ENCODE measurements at places on chromosomes 12 and 14.

- peak; percentile 85 for DNase-seq
Observed at GRCh38 chr12:56468216-56469006, at the start of gene SPRYD4. TSS of gene SPRYD4 (plus strand) at chr12:56468578. CDS start at chr12:56468592, 14 bp downstream.

GRCh38 chr12:132125736-132126135 is 18.4 kb downstream of the DDX51 start:
- DNase-seq = no peak

DNA sequence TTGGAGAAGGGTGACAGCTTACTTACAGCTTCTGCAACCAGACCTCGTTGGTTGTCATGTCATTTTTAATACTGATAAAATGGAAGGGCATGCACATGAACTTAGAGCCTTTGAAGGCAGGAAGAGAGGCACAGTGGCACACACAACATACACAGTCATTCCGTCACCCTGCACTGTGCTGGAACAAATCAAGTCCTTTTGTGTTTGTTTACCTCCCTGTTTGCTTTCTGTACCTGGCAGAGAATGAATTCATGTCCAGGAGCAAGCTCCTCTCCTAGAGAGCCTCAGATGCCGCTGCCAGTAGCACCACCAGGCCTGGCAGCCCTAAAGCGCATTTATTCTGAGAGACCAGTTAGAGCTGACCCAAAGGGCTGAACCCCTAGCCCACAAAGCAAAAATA is 460.3 kb downstream of the EGLN3 start:
- DNase-seq = no peak

DNA sequence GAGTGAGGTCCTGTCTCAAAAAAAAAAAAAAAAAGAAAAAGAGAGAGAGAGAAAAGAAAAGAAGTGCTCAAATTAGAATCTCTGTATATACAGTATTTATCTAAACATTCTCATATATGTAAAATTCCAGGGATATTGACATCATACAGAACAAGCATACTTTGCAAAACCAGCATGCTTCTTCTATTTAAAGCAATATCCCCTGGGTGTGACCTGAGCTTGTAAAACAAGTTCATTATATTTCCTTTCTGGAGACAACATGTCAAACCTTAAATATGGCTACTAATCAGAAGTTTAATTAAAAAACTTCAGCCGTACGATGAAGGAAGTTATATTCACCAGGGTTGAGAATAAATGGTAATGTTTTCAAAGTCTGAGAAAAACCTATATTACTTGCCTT is 175.8 kb upstream of the HMGA2 start:
- no peak for DNase-seq

DNA sequence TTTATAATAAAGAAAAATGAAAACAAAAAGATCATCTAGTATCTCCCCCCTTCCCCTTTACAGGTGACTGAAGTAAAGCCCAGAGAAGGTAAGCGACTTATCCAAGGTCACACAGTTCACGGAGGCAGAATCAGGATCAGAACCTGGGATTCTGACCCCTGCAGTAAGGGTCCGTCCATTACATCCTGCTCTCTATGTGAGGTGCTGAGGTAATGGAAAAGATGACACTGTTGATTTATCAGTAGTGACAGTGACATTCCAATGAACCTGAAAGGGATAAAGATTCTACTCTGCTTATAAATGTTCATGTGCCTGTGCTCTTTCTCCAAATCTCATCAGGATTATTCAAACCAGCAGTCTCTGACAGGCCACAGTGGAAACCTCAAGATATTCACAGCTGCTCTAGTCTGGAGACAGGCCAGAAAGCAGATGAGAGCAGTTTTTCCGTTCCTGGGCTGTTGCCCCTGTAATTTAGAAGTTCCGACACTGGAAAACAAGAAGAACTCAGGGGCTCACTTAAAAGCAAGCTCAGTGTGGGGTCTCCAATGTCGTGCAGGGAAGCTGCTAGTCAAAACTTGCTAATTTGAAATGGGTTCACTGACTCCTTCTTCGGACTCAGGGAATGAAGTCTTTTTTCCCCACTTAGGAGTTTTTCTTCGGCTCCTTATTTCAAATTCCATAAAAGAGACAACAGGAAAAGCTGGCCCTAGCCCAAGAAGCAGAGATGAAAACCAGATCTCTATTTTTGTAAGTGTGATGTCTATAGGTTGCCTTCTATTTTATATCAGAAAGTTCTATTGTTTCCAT is 131.8 kb upstream of the EEA1 start:
- DNase-seq = no peak

DNA sequence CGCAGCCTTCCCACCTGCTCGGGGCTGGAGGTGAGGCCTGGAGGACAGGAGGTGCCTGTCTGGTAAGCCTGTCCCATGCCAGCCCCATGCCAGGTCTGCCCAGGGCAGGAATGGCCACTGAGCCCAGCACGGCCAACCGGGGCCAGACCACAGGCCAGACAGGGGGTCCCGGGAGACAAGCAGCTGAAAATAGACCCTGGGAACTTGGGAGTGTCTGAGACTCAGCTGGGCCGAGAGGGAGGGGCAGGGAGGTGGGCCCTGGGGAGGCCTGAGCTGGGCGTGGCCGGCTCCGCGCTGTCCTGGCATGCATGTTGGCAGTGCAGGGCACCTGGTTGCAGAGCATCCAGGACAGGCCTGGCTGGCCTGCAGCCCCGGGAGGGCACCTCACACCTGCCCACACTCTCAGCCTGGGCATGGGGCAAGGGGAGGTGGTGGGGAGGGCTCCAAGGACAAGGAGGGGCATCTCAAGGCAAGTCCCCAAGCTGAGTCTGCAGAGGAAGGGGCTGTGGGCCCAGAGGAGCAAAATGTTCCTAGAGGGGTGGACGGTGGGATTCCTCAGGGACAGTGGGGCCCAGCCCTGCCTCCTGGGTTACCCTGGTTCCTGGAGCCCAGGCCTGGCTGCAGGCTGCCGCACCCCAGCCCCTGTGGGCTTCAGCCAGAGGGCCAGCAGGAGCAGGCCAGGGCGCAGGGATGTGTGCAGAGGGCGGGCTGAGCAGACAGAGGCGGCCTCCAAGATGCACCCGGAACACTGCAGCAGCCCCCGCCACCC is 3.2 kb upstream of the CRIP1 start:
- DNase-seq = no peak

DNA sequence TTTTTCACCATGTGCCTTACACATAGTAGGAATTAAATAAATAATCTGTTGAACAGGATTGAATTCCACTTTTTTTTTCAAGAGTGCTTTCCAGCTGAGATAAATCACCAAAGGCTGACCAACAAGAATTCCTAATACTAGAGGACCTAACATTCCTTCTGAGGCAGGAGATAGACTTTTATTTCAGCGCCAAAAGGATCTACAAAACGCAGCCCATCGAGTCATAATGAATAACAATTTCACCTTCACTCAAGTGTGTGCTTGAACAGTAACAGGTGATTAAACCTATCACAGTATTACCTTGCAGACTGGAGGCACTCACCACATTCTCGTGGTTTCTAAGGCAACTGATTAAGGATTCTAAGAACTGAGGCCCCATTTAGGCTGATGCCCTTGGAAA is 224.3 kb upstream of the ATP2B1 start:
- DNase-seq = no peak

DNA sequence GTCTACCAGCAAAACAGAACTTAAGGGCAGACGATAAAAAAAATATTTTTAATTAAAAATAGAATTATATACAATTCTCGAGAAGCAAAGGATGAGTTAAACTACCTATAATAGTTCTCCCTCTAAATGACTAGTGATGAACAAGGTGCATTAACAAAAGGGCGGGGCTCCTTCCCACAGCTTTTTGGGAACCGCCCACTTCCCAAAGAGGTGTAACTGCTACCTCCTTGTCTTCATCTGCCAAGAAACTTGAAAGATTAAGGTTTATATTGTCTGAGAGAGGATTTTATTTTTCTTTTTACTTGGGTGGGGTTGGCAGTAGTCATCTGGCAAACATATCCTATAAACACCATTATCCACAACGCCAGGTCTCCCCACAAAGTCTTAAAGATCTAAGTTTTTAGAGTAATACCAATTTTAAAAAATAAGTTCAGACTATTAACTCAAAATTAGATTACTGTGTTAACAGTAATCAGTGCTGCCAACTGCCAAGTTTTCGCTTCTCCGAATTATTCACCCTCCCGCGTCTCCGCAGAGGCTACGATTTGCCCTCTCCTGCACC is 938 bp downstream of the RALGAPA1 start:
- DNase-seq = no peak

DNA sequence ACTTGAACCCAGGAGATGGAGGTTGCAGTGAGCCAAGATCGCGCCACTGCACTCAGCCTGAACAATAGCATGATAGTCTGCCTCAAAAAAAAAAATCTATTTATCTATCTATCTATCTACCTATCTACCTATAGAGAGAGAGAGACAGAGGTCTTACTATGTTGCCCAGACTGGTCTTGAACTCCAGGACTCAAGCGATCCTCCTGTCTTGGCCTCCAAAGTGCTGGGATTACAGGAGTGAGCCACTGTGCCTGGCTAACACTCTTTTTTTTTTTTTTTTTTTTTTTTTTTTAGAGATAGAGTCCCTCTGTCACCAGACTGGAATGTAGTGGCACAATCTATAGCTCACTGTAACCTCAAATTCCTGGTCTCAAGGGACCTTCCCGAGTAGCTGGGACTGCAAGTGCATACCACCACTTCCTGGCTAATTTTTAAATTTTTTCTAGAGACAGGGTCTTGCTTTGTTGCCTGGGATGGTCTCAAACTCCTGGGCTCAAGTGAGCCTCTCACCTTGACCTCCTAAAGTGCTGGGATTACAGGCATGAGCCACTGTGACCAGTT is 1.9 kb downstream of the FAM186A start:
- no peak for DNase-seq

- DNase-seq = no peak
Observed at GRCh38 chr14:50676814-50677516, 8.9 kb upstream of the SAV1 start.

- no peak for DNase-seq
Observed at GRCh38 chr14:95548328-95548929, 13.6 kb downstream of the GLRX5 start.

DNA sequence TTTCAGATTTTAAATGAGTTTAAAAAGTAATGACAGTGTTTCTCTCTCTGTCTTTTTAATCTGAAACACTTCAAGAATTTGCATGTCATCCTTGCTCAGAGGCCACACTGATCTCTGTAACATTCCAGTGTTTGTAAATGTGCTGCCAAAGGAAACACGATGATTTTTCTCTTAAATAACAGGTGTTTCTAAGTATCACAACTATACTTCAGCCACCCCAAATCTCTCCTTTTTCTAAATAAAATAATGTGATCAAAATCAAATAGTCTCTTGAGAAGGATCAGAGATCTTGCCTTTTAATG is 3.3 kb upstream of the GALC start:
- no peak for DNase-seq

DNA sequence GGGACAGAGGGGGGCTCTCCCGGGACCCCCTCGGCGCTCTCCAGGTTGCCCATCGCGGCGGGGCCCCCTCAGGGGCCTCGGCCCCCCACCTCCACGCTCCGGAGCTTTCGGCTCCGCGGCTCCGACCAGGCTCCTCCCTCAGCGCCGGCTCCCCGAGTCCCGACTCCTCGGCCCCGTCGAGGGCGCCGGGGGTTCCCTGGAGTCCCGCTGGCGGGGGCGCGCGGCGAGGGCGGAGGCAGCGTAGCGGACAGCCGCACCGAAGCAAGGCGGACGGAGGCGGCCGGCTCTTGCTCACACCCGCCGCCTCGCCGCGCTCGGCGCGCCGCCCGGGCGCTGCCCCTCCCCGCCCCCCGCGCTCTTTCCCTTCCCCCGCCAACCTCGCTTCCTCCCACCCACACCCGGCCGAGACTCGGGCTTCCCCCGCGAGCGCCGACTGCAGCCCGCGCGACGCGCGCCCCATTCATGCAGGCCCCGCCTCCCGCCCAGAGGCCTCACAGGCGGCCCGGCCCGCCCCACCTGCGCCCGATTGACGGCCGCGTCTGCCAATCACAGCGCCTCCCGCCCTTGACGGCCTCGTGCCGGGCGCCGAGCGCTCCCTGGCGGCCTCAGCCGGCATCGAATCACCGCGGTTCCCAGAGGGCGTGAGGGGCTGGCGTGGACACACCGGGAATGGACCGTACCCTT is at the start of gene FMNL3:
Gene FMNL3 (minus strand): TSS at position 278 of the 684 bp plus-strand sequence. CDS start 225 bp downstream, at position 53.
- peak; percentile 98 for DNase-seq

GRCh38 chr12:25883026-25883916 is 75.2 kb upstream of the RASSF8 start:
- no peak for DNase-seq

- DNase-seq = no peak
Observed at GRCh38 chr12:53530061-53530460, 22.8 kb upstream of the NPFF start.

- DNase-seq = peak; percentile 39
Observed at GRCh38 chr14:102085948-102086708, 716 bp downstream of the HSP90AA1 start.

DNA sequence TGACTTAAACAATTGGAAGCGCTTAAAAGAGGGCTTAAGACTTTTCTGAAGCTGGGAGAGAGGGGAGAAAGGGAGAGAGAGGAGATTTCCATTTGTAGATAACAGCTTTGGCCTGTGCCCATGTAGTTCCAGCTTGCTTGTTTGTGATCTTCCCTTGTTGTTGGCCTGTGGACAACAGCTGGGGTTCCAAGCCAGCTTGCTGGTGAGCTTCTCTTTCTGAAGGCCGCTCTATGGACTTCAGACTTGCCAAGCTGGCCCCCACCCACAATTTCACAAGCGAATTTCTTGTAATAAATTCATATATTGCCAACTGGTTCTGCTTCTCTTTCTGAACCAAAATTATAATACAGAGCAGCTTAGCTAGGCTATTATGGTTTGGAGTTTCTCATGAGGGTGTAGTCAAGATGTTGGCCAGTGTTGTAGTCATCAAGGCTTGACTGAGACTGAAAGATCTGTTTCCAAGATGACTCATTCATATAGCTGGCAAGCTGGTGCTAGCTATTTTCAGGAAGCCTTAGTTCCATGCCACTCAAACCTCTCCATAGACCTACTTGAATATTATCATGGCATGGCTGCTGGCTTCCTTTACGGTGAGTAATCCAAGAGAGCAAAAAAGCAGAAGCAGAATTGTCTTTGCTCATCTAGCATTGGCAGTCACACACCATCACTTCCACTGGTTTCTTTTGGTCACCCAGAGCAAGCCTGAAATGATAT is 89.4 kb downstream of the ATP23 start:
- no peak for DNase-seq

- DNase-seq = no peak
Observed at GRCh38 chr12:2487278-2487677, 307.5 kb upstream of the FKBP4 start.
